ENCODE measurements at places on chromosomes 16 and 17.
A peak's percentile ranks its signal among the peaks of the same experiment; 100 is the strongest.

- DNase-seq, result no peak
These were observed 29.9 kb downstream of the WWOX start for GRCh38 chr16:78129349-78129748.

- peak; percentile 33 for DNase-seq
These were observed 8.6 kb downstream of the CHD9NB start for GRCh38 chr16:53043986-53044601.

- DNase-seq, result no peak
These were observed 8.3 kb downstream of the ZNF629 start for GRCh38 chr16:30778549-30779244.

- no peak for DNase-seq
These were observed 233.6 kb downstream of the SEC14L1 start for GRCh38 chr17:77374170-77374936.

GRCh38 chr17:35057332-35057915 is 6.1 kb downstream of the RFFL start:
- DNase-seq, result no peak

- peak; percentile 88 for DNase-seq
These were observed 58.1 kb downstream of the ZFHX3 start for GRCh38 chr16:72989579-72990551.

- DNase-seq, result no peak
These were observed 1272.4 kb downstream of the CDH8 start for GRCh38 chr16:60763869-60764268.

GRCh38 chr17:57099165-57099564 is 14.1 kb downstream of the AKAP1 start:
- no peak for DNase-seq

DNA sequence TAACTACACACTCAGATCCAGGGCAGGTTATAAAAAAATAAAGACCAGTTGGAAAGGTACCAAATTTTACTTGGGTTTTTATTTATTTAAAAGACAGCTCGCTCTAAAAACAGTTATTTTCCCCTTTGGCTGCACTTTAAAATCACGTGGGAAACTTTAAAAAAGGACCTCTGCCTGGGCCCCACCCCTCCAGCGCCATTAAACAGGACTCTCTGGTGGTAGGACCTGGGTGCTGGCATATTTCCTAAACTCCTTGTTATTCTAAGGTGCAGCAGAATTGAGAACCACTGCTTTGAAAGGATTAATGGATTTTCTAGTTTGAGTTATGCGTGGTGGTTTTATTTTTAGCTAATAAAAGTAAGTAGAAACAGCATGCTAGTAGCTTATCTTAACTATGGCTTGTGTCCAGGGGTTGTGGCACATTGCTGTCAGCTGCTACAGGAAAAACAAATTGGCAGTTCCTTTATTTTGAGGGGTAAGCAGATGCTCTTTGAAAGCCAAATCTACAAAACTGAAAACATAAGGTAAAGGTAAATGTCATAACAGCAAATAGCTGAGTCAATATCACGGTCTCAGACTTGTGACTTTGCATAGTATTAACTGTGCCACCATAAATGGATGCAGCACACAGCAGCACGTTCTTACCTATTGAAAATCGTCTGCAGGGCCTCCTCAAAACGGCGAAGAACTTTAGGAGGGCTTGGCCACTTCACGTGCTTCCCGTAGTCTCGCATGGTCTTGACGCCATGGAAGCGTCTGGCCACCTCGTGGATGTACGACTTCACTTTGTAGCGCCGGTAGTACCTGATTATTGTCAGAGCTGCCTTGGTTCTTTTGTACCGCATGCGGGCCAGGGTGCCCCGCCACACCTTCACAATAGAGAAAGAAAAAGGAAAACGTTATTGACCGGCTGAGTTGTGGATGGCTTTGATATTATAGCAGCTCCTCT is 172.0 kb downstream of the CDK5R1 start:
- DNase-seq, result no peak

DNA sequence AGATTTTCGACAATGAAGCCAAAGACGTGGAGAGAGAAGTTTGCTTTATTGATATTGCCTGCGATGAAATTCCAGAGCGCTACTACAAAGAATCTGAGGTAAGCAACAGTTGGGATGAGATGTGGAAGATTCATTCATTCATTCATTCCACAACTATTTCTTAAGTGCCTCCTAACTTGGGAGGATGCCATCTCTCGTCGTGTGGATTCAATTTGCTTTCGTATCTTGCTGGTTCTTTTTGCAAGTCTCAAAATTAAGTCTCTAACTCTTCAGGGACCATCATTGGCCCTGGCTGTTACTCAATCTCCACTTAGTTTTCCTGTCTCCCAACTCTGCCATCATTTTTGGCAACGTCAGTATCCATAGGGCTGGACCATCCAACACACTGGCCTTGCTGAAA is 85.6 kb upstream of the NOL11 start:
- DNase-seq, result no peak

- DNase-seq, result no peak
These were observed 5.8 kb downstream of the DNAAF1 start for GRCh38 chr16:84150926-84151325.

DNA sequence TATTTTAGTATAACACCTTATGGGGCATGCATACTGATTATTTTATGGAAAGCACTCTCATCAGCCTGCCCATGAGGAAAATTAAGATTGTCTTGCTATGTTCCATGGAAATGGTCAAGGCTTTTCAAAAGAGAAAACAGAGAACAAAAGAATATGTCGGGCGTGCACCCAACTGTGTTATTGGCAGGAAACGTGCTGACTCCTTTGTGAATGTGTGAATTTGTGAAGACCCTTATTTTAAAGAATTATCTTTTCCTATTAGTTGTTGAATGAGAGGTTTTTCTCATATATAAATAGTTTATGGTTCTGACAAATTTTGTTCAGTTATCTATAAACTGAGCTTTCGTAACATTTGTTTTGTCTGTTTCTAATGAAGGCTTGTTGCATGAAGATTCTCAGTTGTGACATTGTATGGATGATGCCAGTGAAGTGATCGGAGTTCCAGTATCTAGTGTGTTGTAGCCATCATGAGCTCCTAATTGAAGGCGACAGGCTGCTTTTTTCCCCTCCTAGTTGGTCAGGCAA is 180.0 kb downstream of the BCAS3 start:
- DNase-seq, result no peak

DNA sequence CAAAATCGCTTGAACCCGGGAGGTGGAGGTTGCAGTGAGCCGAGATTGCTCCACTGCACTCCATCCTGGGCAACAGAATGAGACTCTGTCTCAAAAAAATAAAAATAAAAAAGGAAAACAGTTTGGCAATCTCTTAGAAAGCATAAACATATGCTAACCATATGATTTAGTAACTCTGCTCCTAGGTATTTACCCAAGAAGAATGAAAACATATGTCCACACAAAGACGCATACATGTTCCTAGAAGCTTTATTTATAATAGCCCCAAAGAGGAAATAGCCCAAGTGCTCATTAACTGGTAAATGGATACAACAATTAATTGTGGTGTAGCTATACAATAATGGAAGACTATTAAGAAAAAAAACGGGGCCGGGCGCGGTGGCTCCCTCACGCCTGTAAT is 18.5 kb upstream of the CDH1 start:
- DNase-seq, result no peak

DNA sequence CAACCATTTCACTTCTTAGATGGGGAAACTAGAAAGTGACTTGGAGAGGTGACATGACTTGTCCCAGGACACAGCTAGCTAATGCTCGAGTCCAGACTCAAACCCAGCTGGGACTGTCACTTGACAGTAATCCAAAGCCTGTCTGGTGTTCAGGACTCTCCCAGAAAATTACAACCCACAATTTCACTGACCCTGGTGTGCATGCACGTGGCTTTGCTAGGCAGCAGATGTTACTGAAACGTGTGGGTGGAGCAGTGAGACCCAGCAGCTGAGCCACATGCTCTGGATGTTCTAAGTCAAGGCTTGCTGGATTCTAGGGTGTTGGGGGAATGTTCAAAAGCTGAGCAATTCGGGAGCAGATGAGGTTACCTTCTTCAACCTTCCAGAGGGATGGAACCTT is 364.6 kb downstream of the GRIN2A start:
- DNase-seq, result no peak

GRCh38 chr17:34151102-34151501 is 104.0 kb upstream of the CCL2 start:
- DNase-seq, result no peak

GRCh38 chr17:8732406-8733085 is 12.1 kb downstream of the CCDC42 start:
- no peak for DNase-seq

GRCh38 chr17:77308861-77309726 is 168.3 kb downstream of the SEC14L1 start:
- DNase-seq, result no peak

DNA sequence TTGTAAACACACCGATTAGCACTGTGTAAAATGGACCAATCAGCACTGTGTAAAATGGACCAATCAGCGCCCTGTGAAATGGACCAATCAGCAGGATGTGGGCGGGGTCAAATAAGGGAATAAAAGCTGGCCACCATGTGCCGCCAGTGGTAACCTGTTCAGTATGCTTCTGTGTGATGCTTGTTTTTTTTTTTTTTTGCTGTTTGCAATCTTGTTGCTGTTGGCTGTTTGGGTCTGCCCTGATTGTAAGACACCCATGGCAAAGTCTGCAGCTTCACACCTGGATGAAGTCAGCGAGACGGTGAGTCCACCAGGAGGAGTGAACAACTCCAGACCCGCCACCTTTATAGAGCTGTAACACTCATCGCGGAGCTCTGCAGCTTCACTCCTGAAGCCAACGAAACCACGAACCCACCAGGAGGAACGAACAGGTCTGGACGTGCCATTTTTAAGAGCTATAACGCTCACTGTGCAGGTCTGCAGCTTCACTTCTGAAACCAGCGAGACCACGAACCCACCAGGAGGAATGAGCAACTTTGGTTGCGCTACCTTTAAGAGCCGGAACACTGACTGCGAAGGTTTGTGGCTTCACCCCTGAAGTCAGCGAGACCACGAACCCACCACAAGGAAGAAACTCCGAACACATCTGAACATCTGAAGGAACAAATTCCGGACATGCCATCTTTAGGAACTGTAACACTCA is 85.0 kb upstream of the MED9 start:
- DNase-seq, result no peak

DNA sequence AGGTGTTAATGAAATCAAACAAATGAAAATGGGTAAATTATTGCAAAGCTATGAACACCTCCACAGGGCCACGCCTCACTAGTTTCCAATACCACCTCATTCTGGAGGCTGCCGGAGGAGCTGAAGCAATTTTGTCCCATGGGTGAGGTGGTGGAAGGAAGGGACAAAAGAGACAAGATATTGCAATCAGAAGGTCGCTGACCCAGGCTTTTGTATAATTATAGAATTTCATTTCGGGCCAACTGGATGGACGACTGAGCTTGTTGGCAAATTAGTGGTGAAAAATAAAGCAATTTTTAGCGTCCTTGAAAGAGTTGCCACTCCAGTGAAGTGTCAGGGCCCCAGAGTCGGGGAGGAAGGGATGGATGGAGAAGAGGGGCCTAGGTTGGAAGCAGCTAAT is 147.9 kb downstream of the CYLD start:
- DNase-seq, result no peak

All from foreskin keratinocyte (primary cell).